ENCODE measurements at places on chromosomes 13 and 19.

DNA sequence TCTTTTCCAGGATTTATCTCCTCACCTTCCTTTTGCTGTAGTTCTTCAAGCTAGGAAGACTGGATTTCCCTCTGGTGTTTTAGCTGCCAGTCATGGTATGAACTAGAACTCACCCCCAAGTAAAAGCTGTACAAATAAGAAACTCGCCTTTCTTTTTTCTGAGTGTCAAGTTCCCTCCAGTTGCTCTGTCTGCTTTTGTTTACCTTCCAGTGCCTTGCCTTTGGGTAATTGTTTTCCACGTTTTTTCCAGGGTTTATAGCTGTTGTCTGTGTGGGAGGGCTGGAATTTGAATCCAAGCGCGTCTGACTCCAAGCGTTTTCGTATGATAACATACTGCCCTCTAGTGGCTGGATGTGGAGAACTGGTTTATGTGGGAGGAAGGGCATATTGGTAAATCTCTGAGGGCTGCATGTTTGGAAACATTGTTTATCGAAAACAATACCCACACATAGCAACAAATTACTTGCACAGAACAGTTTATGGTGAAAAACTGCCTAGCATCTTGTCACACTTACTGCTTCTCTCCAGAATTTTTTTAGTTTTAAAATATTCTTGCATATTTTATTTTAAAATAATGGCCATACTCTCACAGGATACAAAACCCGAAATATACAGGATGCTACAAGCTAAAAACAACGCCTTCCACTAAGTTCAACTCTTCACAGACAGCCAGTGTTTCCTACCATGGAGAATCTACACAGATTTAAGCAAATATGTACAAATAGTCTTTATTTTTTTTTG, 19.2 kb downstream of the RCN3 start:
- DNase-seq, result peak; percentile 76

DNA sequence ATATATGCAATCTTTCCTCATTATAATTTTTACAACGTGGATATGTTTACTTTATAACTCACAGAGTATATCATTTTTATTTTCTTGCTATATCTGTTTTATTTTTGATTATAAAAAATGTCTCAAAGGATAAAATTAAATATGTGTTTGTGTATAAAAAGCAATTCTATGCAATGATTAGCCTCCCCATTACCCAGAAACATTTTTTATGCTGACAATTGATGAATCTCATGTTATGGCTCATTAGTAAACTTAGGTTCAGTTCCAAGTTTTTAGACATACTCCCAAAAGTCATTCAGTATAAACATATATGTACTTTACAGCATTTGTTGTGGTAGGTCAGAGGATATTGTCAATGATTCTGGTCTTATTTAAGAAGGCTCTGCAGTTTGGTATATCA, 540.1 kb upstream of the SPRY2 start:
- DNase-seq, result no peak

- DNase-seq, result no peak
Observed at GRCh38 chr19:27774337-27774736, 1438.6 kb downstream of the UQCRFS1 start.

DNA sequence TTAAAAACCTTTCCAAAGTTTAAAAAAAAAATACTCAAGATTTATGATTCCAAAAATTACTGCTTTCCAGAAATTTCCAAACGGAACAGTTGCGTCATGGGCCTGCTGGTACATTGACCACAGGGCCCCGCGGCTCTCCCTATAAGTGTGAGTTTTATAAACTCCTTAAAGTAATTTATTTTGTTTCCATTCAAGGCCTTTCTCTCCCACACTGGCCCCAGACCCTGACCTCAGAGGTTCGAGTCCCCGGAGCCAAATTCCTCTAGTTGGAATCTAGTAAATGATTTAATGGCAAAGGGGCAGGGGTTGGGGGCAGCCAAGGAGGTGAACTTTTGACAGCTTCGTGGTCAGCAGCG, 97.5 kb downstream of the INSR start:
- DNase-seq, result no peak

DNA sequence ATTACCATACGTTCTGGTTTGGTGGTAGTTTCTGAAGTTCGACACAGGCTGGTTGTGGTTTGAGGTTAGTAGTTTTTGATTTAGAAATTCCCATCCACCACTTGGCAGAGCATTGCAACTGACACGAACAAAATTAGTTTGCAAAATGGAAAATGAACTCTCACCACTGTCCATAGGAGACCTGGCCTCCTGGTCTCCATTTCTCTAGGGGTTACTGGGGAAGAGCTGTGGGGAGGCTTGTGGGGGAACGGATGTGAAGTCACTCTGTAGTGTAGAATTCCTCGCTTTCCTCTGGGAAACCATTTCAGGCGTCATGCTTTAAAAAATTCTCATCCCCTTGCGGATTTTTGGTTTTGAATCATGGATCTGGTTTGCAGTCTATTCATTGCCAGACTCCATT, 321.5 kb upstream of the MAB21L1 start:
- DNase-seq, result no peak
